ENCODE measurements at places on chromosomes 13 and 19.
A peak's percentile ranks its signal among the peaks of the same experiment; 100 is the strongest.

GRCh38 chr13:40149611-40150274 is 494.3 kb downstream of the COG6 start:
- peak; percentile 81 for DNase-seq

GRCh38 chr13:113526466-113527220 is 36.1 kb upstream of the DCUN1D2 start:
- no peak for DNase-seq

DNA sequence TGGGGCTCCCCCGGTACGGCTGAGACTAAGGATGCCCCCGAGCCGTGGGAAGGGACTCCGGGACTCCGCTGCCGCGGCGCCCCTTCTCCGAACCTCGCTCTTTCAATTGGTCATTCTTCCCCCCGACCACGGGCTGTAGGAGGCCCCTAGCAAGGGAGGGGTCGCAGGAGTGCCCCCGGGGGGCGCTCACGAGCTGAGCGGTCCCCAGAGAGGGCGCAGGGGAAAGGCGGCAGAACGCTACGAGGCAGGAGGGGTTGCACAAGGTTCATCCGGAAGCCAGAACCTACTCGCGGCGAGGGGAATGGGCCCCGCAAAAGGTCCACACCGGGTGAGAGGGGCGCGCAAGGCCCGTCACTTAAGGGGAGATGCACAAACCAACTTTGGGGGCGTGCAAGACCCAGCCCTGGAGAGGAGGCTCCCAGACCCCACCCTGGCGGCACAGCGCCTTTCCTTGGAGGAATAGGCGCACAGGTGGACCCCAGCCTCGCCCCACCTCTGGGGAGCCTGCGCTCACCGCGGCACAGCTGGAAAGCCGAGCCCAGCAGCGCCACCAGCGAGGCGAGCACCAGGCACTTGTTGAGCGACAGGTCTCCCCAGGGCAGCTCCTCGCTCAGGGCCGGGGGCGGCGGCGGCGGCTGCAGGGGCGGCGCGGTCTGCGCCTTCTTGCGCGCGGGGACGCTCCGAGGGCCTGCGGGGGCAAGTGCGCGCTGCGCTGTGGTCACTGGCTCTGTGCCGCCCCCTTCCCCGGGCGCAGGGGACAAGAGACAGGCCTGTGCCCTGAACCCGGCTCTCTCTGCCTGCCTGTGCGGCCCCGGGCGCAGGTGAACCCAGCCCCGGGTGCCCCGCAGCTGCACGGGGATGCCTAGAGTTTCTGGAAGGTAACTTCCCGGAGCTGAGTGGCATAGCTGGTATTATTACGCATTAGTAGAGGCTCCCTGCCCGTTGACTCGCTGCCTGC is 2.8 kb downstream of the JSRP1 start:
- no peak for DNase-seq

GRCh38 chr19:10268071-10268470 is 2.8 kb upstream of the ICAM1 start:
- DNase-seq, result no peak

DNA sequence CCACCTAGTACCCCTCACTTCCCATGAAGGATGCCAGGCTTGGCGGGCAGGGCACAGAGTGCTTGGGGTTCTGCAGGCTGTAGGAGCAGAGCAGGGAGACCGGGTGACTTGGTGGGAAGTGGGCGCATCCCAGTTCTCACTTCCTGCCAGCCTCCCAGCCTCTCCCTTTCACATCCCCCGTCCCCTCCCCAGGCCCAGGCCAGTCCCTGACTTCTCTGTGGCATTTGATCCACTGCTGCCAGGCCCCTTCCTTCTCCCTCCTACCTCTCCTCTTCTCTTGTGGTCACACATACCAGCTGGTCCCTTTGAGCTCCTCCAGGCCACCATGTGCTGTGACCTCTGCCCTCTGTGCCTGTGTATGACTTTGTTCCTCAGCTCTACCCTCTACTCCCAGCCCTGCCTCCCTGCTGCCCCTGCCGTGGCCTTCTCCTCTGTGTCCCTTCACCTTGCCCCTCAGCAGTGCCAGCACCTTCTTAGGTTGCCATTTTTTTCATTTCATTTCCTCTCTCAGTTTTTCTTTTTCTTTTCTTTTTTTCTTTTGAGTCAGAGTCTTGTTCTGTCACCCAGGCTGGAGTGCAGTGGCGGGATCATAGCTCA is 19.5 kb downstream of the MYO1F start:
- DNase-seq, result peak; percentile 19

GRCh38 chr13:48761256-48761655 is 107.5 kb downstream of the CYSLTR2 start:
- no peak for DNase-seq

DNA sequence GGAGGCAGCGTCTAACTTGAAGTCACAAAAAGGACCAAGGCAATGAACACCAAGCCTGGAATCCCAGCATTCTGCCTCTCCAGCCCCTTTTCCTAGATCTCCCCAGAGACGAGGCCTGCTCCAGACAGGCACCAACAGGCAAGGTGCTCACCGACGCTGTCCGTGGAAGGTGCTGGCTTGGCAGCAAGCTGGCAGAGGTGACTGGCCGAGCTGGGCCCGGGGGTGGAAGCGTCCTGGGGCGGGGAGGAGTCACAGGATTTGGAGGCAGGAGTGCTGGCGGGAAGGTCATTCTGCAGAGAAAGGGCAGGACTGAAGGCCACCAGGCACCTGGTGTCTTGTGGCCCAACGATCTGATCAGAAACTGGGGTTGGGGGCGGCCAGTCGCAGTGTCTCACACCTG is 18.2 kb downstream of the TLE2 start:
- DNase-seq, result no peak
